ENCODE measurements at places on chromosomes 5 and 9.

DNA sequence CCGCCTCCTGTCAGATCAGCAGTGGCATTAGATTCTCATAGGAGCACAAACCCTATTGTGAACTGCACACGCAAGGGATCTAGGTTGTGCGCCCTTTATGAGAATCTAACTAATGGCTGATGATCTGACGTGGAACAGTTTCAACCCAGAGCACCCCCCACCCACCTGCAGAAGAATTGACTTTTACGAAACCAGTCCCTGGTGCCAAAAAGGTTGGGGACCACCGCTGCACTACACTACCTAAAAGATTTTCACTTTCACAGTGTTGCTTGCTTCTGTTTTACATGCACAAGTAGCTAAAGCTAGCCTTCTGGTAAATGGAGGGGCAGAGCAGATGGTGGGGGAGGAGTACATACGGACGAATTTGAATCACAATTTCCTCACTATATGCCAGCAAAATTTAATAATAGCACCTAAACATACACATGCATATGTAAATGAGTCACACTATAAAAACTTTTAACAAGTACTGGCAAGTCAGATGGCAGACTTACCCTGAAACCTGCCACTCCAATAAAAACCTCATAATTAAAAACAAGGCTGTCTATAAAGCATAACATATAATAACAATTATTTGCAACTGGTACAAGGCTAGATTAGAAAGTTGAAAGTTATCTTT lies 24.0 kb upstream of the CDKN2B start:
- DNase-seq, result no peak

GRCh38 chr5:14109041-14109747 lies 33.9 kb upstream of the TRIO start:
- DNase-seq, result peak; percentile 78

DNA sequence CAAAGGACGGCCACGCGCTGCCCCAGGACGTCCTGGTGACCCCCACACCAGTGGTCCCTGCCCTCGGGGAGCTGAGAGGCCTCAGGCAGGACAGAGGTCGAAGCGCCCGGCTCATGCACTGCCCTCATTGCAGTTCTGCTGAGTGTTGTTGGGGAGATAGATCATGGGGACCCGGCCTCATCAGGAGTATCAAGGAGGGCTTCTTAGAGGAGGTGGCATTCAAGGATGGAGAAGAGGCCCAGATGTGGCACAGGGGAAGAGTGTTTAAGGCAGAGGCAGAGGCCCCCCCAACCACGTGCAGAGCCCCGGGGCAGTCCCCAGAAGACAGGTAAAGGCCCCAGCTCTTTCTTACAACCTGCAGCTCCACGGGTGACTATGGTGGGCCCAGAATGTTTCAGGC lies 26.2 kb downstream of the ASS1 start:
- DNase-seq, result no peak

GRCh38 chr9:114244570-114244969 lies 78.3 kb upstream of the ORM1 start:
- DNase-seq, result no peak

DNA sequence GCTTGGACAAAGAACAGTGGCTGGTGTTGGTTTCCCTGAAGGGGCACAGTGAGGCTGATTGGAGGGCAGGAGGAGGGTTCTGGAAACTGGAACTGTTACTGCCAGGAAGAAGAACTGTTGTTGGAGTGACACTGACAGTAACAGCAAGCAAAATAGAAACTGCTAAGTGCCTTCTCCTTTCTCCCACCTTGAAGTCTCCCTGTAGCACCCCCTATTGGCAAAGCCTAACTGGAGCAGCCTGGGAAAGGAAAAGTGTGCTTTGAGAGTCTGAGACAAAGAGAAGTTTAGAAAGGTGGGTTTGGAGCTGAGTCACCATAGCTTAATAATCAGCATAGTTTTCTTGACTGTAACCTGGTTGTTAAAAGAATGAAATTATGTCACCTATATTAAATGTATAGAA lies 2.5 kb upstream of the TMEM174 start:
- DNase-seq, result peak; percentile 72

GRCh38 chr5:135246923-135247795 lies 151.9 kb downstream of the MACROH2A1 start:
- DNase-seq, result peak; percentile 80

DNA sequence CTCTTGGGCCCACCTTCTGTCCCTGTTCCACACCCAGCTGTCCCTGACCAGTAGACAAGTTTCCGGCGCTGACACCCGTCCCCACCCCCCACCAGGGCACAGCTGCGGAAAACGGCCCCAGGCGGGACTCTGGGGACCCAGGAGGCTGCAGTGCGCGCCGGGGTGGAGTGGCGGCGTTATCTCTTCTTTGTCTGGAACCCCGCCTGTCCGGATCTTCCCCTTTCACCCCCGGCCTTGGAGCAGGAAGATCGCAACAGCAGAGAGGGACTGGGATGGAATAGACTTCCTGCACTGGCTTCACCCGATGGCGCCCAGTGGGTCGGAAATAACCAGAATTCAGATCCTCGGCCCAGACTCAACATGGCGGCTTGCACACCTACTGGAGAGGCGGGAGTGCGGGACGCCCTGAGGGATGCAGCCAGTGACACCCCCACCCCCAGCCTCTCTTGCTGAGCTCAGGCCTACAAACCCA lies 4.7 kb downstream of the PAX5 start:
- DNase-seq, result no peak

- DNase-seq, result no peak
These were observed 4.6 kb upstream of the RASEF start for GRCh38 chr9:83067579-83067978.

- DNase-seq, result peak; percentile 83
These were observed 146.2 kb upstream of the RASA1 start for GRCh38 chr5:87121304-87122150.

DNA sequence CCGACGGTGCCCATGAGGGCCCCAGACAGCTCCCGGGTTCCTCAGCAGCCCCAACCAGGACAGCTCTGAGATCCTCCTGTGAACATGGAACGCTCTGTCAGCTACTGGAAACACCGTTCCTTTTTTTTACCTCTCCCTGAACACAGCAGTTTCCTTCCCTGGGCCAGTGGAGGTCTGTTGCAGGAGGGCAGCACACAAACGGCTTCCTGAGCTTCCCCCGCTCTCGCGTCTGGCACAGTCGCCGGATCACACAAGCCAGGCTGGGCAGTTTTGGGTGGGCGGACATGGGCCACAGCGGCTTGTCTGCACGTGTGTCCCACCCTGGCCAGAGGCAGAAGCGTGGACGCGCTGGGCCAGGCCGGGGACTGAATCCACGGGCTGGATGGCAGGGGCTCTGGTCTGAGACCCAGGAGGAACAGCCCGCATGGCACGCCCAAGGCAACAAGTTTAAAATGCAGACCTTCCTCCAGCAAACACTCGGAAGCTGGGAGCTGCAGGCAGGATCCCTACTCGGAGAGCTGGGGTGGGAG lies 106.8 kb upstream of the SARDH start:
- DNase-seq, result no peak

DNA sequence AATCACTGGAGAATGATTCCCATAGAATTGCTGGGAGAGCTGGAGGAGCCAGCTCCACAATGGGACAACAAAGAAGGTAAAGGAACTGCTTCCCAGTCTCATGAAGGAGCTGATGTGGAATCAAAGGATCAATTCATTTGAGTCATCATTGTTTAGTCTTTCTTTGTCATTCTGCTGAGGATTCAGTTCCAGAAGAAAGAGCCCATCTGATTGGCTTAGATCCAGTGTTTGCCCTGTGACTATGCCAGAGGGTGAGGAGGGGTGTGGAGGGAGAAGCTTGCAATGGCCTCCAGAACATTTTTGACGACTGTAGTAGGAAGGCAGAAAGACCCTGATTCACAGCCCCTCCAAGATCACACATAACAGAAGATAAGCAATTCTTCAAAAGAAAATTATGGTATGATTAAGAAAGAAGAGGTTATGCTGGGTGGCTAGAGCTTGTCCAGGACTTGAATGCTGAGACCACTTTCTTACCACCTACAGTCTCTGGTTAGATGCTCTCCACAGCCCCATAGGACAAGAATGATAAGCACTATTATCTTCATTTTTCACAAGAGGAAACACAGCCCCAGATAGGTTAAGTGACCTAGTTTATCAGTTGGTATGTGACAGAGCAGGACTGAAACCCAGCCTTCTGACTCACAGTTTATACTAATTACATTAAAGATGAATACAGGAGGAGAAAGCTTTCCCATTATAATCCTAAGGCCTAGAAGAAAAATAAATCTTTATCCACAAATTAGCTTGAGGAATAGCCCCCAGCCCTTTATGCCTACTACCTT lies 363.1 kb downstream of the PRELID2 start:
- no peak for DNase-seq

GRCh38 chr9:2599896-2600295 lies 21.7 kb upstream of the VLDLR start:
- no peak for DNase-seq

- DNase-seq, result no peak
These were observed 75.9 kb downstream of the RAD23B start for GRCh38 chr9:107358986-107359385.

- no peak for DNase-seq
These were observed 90.6 kb upstream of the ICE1 start for GRCh38 chr5:5331848-5332247.

GRCh38 chr5:16809010-16809394 lies 127.1 kb downstream of the MYO10 start:
- no peak for DNase-seq

DNA sequence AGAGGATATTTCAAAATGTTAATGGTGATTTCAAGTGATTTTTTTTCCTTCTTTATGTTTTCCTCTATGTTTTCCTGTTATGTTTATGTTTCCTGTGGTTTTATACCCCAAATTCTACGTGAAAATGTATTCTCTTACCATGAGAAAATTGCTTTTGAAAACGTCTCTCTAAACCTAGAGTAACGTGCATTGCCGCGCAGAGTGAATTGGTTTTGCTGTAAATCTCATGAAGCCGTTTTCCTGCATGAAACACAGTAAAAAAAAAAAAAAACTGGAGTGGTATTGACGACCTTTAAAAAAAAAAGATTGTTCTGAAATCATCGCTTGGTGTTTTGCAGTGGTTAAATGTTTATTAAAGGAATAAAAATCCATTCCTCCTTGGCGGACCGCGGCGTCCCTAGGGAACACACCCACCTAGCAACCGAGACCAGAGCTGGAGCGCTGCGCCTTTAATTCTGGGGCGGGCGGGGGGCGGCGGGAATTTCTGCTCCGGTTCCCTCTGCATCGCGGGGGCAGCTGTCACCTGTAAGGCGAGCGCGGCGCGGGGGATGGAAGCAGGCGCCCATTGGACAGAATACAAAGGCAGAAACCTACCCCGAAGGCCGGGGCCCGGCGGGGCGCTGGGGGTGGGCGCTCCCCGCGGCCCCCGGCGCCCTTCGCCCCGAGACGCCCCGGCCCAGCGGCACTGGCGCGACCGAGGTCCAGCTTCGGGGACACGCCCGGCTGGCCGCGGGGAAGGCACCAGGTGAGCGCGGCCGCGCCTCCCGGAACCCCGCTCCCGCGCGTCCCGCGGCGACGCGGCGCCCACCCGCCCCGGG lies at the start of gene SOWAHA:
Gene SOWAHA, plus strand, starts transcription at position 522 of the 818 bp plus-strand sequence. CDS start 320 bp downstream, outside the sequence.
- DNase-seq, result no peak

- no peak for DNase-seq
These were observed 601.5 kb downstream of the ANXA1 start for GRCh38 chr9:73753171-73753570.

- DNase-seq, result no peak
These were observed 895.9 kb upstream of the CDH10 start for GRCh38 chr5:25540628-25541027.

DNA sequence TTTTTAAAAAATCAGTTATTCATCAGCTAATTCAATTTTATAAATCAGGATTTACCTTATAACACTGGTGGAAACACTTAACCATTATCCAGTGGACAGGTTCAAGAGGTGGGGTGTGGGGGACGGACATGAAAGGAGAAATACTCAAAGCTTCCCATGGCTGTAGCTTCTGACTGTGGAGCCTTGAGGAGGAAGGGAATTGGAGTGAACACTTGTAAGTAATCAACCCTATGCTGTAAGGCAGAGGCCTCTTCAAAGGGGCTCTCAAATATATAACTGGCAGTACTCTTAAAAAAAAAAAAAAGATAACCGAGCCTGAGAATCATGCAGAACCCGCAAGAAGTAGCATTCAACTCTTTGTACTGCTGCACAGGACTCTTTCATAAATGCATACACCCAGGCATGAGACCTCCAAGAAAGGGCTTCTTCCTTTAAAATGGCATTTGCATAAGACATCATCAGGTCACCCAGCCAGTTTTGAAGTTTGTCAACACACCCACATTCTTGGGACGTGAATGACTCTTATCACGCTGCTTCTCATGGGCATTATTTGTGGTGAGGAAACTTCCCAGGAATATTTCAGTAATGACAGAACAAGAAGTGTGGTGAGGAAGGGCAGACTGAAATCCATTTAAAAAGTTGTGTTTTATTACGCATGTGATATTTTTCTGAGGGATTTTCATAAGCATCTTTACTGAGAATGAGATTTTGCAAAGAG lies 8.1 kb downstream of the OSMR start:
- no peak for DNase-seq

- no peak for DNase-seq
These were observed 7.2 kb upstream of the HOMER1 start for GRCh38 chr5:79521156-79521555.

- no peak for DNase-seq
These were observed 322.3 kb downstream of the ASTN2 start for GRCh38 chr9:117092582-117092981.
